ENCODE measurements at places on chromosomes 16 and 17.
A peak's percentile ranks its signal among the peaks of the same experiment; 100 is the strongest.

DNA sequence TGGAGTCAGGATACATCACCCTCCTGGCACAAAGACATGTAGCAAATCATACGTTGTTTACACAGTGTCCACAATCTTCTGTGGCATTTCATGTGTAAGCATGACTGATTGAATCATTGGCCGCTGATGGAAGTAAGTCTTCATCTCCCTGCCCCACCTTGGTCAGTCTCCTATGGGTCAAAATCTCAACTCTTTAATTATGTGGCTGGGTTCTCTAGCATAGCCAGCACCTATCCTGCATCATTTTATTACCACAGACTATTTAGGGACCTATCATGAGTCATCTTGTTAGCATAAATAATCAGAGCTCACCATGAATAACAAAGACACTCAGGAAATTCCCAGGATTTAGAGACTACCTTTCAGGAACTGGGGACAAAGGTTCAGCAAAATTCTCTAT is 15.9 kb downstream of the TANC2 start:
- no peak for DNase-seq

DNA sequence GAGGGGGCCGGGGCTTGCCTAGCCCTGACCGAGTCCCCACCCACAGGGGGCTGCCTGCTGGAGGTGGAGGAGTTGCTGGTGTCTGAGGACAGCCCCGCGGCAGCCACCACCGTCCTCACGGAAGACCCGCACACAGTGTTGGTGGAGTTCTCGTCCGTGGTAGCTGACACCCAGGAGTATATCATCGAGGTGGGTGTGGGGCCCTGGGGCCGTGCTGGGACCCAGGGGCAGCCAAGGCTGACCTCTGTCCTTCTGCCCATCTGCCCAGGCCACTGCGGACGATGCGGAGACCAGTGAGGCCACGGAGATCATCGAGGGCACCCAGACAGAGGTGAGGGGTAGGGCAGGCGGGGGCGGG is 1.5 kb upstream of the DNASE1L2 start:
- DNase-seq = no peak

DNA sequence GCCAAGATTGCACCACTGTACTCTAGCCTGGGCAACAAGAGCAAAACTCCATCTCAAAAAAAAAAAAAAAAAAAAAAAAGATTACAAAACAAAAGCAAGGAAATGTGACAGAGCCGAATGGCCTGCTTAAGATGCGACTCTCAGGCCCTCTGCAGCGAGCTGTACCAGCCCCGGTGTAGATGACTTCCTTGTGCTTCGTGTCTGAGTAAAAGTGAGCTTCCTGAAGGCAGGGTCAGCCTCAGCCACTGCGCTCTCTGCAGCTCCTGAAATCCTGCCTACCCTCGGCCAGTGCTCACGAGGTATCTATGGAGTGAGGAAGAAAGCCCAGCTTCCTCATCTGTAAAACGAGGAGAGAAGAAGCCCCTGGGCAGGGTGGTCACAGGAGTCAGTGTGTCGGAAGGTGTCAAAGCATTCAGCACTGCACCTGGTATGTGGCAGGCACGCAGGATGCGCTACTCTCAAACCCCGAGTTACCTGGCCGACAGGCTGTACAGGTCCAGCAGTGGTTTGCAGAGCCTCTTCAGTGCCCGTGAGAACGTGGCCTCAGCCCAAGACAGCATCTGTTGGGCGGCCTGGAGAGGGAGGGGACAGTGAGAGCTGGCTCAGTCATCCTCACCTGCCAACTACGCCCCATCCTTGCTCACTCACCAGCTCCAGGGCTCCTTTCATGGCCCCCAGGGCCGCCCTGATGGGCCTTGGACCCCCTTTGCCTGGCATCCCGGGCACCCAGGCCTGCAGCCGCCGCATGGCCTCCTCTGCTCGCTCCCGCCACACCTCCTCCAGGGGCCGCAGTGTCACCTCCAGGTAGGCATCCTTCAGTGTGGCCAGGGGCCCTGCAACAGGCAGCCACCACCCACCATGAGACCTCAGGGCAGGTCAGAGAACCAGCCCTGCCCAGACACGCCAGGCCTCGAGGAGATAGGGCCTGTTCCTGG is 44.6 kb downstream of the RMI2 start:
- DNase-seq = no peak

- no peak for DNase-seq
Measured at GRCh38 chr17:17445296-17445924, 31.4 kb upstream of the MED9 start.

- no peak for DNase-seq
Measured at GRCh38 chr16:85210423-85211169, 98.3 kb upstream of the CIBAR2 start.

DNA sequence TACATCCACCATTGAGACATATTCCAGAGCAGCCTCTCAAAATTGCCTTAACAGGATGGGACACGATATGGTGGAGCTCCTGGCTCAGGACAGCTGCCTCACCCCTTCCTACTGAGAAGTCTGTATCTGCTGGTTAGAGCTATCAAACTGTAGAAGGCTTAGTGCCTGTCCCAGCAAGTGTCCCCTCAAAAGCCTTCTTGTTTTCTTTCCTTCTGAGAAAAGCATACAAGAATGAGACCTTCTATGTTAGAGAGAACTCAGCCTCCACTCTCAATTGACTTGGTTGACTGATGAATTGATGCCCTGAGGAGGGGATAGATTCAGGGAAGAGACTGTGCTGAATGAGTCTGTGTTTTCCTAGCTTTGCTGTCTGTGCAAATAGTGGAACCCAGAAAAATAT is 2020.9 kb downstream of the TP53TG3F start:
- DNase-seq = no peak

- DNase-seq = peak; percentile 42
Measured at GRCh38 chr16:2212362-2213324, 2.0 kb upstream of the BRICD5 start.

DNA sequence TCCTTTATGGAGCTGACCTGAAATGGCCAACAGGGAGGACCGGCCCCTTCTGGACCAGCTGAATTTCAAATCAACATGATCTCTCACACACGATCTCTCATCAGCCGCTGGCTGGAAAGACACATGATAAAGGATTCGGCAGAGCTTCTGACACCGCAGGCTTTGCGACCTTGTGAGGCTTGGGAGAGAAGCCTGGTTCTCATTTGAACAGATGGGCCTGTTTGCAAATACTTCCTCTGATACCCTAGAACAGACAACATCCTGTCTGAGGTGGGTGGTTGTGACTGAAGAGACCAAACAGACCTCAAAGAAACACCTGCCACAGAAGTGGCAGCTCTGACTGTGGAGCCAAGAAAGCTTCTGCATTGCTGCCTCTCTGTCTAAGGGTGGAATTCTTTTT is 77.9 kb upstream of the SDK2 start:
- DNase-seq = no peak

DNA sequence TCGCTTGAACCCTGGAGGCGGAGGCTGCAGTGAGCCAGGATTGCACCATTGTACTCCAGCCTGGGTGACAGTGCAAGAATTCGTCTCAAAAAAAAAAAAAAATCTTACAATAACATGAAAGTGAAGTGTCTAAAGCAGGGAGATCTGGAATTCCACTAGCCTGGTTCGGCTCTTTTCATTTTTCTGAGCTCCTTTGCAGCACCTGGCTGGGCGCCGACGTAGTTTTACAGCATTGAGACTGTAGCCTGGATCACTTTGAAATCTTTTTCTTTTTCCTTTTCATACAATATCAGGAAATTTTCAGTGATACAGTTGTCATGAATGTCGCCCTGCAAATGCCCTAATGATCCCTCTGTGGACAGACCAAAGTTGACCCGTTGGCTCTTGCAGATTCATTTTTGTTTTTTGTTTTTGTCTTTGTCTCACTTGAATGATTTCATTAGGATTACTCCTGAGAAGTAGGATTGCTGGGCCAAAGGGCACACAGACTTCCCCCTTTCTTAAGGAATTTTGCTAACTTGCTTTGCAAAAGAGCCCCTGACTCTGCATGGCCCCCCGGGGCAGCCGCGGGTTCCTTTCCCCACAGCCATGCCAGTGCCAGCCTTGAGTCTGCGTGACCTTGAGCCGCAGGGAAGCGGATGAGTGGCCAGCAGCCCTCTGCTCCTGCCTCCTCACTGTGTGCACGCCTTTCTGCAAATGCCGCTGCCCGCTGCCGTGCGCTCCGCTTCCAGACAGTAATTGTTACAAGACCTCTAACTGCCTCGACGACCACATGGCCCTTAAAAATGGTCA is 28.0 kb downstream of the CRISPLD2 start:
- DNase-seq = no peak

DNA sequence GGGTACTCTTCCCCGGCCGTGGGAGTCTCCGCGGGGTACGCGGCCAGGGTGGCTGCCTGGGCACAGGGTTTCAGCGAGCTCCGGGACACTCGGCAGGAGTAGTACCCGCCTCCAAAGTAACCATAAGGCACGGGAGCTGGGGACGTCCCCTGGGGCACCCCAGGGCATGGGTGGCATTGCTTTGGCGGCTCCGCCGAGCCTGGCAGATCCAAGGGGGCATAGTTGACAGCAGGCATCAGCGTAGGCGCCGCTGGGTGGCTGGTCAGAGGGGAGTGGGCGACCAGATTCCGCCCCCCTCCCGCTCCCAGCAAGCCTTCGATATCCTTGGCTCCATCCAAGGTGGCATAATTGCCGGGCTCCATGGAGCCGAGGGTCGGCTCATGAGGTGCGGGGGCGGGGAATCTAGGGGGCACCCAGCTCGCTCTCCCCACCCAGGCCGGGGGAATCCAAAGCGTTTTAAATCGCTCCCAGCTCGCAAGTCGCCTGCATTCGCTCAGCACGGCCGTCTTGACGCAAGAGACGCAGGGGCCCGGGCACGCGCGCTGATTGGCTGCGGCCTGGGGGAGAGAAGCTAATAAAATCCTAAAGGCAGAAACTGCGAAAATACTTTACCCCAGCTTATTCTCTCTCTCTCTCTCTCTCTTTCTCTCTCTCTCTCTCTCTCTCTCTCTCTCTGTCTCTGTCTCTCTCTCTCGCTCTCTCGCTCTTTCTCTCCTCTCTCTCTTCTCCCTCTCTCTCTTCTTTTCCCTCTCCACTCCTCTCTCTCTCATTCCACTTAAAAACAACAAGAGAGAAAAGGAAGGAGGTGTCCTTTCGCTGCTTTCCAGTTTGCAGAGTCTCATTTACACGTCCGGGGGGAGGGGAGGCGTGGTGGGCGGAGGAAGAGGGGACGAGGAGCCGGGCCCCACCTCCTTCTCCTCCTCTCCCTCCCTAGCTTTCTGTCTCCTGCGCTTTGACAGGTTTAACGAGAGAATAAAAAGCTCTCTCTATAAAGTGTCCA is at the start of gene HOXB13:
Gene HOXB13 (minus strand): TSS at position 519 of the 1,000 bp plus-strand sequence. CDS start 157 bp downstream, at position 362.
- no peak for DNase-seq

DNA sequence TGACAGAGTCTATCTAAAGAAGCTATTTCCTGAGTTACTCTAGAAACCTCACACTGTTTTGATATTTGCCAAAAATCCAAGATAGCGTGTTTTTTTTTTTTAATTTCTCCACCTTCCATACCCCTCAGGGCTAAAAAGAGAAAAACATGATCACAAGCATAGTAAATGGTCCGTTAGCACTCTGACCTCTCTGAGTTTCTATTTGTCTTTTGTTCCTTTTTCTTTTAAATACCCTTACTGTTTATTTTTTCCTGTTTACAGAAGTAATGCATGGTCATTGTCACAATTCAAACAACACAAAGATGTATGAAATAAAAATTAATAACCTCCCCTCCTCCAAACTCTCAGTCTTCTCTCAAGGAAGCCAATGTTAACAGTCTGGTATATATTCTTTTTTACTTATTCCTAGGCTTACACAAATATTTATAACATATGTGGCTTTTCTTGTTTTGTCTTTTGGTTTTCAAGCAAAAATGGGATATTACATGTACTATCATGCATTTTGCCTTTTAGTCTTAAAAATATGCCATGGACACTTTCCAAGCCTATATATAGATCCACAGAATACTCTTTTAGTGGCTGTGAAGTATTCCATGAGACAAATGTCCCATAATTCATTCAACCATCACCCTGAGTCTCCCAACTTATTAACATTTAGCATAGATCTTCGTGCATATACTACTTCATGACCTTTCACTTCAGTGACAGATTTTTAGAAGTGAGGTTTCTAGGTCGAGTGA is 3.1 kb downstream of the SKAP1 start:
- DNase-seq = no peak

GRCh38 chr16:53506254-53506653 is 3.2 kb upstream of the AKTIP start:
- DNase-seq = no peak

- peak; percentile 75 for DNase-seq
Measured at GRCh38 chr16:46787909-46788308, 39.8 kb upstream of the MYLK3 start.

- no peak for DNase-seq
Measured at GRCh38 chr16:49554681-49555080, 181.1 kb downstream of the C16orf78 start.

DNA sequence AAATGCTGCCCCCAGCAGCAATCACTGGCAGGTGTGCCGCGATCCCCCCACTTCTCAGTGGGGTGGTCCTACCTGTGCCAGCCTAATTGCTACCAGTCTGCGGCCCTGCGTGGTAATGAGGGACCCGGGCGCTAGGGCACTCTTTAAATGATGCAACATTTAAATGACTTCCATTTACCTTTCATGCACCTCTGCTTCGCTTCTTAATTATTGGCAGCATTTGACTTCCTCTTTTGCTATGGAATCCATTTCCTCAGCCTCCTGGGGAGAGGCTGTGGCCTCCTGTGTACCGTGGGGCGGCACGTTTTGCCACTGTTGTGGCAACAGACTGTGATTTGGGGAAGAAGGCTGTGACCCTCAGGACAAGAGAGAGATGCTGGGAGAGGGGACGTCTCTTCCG is 86.1 kb downstream of the RPA1 start:
- DNase-seq = no peak

DNA sequence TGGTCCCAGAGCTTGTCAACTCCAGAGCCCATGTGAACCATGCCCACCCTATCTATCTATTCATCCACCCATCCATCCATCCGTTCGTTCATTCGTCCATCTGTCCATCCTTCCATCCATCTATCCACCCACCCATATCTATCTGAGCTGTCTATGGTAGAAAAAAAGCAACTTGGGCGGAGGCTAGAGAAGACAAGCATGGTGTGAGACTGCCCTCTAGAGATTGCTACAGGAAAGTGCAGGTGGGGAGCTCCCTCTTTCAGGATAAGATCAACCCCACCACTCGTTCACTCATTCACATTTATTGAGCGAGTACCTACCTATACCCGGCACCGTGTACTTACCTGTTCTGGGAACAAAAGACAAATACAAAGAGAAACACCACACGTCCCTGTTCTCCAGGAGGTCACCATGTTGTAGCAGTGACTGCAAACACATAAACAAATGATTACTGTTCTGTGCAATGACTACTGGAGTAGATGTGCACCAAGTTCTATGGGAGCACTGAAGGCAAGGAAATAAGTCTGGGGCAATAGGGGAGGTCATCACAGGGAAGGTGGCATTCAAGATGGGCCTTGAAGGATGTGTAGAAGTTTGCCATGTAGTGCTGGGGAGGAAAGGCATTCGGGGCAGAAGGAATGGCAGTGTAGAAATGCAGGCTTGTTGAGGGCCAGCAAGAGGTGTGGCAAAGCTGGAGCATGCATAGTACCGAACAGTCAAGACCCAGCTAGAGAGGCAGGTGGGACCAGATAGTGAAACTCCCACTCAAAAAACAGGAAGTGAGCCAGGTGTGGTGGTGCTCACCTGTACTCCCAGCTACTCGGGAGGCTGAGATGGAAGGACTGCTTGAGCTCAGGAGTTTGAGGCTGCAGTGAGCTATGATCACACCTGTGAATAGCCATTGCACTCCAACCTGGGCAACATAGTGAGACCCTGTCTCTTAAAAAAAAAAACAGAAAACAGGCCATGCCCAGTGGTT is 13.4 kb upstream of the ATP5MC1 start:
- DNase-seq = peak; percentile 32

- DNase-seq = no peak
Measured at GRCh38 chr17:38569701-38570512, 35.8 kb downstream of the SRCIN1 start.
